Stimulated activated CD8-positive, alpha-beta memory T cell treated with anti-CD3 and anti-CD28 coated beads, Interleukin-15, amount 100 ng/mL, for 48 hours (primary cell): ENCODE measurements at places on chromosomes 4 and X.

DNA sequence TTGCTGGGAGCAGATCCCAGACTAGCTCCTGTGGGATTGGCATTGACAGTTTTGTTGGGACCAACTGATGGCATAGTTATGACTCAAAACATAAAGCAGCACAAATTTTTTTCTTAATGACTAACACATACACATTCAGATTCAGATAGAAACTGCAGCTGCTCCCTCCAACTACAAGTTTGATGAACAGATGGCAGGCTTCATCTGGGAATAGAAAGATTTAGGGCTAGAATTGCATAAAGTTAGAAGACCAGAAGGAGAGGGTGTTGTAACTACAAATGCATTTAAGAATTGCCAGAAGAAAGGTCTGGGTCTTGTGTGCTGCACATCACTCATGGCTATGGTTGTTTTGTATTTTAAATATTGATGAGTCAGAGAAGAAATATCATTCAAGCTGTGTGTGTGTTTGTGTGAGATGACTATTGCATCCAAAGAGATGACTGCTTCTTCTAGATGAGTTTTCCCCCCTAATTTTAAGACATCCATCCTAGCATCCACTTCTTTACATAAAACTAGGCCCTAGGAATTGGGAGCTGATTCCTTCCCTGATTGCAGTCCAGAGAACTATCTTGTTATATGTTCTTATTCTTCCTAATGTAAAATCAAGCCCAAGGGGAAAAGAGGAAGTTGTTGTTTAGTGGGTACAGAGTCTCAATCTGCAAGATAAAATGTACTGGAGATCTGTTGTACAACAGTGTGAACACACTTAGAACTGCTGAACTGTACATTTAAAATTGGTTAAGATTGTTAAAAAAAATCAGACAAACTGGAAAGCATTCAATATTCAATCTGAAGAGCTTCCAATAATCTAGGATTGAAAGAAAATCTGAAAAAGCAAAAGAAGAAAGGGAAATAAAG lies 175.1 kb downstream of the PARM1 start:
- DNase-seq = no peak

DNA sequence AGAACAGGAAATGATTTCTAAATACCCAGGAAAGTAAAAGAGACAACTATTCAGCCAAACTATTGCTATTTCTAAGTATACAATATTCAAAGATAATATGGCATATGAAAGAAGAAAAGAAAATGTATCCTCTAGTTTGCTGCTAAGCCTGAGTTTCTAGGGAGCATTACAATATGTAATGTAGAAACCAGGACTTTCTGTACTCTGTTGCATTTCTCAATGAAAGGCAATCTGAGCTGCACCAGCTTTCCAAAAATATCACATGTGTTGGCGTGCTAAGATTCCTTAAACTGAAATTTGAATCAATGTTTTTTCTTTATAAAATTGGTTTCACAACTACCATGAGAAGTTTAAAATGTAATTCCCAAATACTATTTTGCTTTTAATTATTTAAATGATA lies 129.6 kb downstream of the ANK2 start:
- DNase-seq = no peak

- DNase-seq = no peak
These were observed 44.7 kb upstream of the BEX4 start for GRCh38 chrX:103170216-103170615.

DNA sequence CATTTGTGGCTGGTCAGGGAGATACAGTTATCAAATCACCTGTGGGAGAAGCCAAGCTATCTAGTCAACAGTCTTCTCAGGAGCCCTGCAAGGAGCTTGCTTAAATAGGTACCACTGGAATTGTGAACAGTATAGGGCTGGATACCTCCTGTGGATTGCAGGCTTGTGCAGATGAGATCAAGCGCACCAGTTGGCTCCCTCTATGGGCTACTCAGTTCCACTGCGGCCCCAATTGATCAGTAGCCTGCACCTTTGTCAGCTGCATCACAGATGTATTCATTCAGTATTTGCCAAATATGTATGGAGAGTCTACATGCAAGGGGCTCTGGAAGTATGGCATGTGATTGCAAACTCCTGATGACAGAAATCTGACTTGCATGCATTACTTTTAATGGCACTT lies 28.6 kb downstream of the TEX13A start:
- DNase-seq = no peak

DNA sequence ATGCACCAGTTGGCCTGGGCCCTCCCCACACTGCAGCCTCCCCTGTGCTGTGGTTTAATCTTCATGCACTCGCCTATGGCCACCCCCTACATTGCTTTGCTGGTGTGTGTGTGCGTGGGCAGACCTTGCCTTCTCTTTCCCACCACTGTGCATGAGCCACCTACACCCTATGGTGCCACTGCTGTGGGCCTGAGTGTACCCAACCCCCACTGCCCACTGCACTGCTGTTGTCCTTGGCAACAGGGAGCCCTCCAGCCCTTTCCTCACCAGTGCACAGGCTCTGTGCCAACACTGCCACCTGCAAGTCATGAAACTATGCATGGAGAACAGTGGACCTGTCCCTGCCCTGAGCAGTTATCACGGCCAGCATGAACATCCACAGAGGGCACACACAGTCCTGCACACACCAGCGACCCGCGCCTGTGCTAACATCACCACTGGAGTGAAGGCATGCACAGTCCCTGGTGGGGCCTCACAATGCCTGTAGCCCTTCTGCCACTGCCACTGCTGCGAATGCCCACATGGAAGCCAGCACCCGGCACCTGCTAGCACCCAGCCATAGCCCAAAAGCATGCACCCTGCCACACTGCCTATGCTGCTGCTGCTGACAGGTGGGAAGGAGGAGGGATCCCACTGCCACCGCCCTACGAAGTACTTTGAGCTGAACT lies 237.8 kb upstream of the ARSJ start:
- DNase-seq = no peak

GRCh38 chr4:118765399-118765798 lies 70.5 kb downstream of the SEC24D start:
- DNase-seq = no peak

GRCh38 chr4:80202741-80203553 lies 5.6 kb downstream of the PRDM8 start:
- peak; percentile 37 for DNase-seq

DNA sequence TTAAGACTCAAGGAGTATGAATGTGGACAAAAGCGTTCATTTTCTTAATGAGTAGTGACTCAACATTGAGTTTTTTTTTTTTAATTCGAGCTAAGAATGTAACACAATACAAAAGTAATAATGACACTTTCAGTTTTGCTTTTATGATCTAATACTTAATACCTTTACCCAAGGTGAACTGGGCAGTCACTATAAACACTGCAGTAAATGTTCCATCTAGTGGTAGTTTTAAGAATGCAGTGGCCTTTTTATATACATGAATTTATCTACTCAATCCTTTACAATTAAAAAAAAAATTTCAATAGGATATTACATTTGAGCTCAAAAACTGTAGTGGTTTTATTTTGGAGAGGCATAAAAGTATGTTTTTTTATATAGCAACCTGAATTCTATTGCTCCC lies 33.9 kb downstream of the PDK3 start:
- DNase-seq = no peak

DNA sequence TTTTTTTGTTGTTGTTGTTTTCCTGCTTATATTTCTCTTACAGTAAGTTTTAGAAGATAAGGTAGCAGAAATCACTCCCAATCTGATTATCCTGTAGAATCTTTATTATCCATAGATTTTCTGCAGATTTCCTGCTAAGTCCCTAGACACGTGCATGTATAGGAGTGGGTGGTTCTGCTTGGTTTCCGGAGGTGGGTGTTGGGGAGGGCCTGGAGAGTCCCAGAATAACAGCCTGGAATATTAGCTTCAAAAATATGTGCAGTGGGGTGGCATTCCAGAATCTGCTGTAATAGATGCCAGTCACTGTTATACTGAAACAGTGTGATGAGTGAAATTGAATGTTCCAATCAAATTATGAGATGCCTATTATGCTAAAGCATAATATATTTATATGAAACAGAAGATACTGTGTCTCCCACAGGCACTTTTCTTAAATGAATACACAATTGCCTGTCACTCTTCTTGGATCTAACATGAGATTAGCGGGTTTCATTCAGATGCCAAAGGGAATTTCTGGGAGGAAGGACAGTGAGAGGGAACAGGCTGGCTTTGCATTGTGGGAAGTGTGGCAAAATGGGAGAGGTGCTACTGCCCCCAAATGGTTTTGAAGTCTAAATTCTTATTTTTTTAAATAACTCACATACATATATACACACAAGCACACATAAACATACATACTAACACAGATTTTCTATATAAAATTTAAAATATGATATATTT lies 37.6 kb downstream of the C4orf50 start:
- no peak for DNase-seq

DNA sequence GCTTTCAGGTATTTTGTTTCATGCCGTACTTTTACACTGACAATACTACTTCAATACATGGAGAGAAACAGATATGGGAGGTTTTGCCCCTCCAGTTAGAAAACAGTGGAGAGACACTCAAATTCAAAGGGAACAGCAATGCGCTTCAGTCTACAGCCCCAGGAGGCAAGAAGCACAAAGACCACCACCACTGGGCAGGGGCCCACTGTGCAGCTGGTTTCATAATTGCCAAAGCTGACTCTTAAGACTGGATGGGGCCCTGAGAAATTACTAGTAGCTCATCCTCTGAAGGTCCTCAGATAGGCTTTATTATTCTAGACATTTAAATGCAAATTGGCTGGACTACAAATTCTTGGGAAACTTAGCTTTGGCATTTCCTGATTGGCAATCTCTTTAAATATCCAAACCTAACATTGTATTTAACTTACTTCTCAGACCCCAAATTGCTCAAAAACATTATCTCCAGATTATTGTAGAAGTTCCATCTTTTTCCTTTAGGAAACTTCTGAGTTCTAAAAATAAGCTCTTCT lies 85.9 kb upstream of the GPR34 start:
- no peak for DNase-seq

- DNase-seq = no peak
These were observed at the start of gene CXCL9 for GRCh38 chr4:76007089-76007862. Gene CXCL9 (minus strand): TSS chr4:76007509. CDS start chr4:76007449, 60 bp downstream.

- DNase-seq = no peak
These were observed 2305.1 kb downstream of the PCDH7 start for GRCh38 chr4:33025236-33025635.

- DNase-seq = no peak
These were observed 15.1 kb downstream of the MCF2 start for GRCh38 chrX:139692908-139693307.

DNA sequence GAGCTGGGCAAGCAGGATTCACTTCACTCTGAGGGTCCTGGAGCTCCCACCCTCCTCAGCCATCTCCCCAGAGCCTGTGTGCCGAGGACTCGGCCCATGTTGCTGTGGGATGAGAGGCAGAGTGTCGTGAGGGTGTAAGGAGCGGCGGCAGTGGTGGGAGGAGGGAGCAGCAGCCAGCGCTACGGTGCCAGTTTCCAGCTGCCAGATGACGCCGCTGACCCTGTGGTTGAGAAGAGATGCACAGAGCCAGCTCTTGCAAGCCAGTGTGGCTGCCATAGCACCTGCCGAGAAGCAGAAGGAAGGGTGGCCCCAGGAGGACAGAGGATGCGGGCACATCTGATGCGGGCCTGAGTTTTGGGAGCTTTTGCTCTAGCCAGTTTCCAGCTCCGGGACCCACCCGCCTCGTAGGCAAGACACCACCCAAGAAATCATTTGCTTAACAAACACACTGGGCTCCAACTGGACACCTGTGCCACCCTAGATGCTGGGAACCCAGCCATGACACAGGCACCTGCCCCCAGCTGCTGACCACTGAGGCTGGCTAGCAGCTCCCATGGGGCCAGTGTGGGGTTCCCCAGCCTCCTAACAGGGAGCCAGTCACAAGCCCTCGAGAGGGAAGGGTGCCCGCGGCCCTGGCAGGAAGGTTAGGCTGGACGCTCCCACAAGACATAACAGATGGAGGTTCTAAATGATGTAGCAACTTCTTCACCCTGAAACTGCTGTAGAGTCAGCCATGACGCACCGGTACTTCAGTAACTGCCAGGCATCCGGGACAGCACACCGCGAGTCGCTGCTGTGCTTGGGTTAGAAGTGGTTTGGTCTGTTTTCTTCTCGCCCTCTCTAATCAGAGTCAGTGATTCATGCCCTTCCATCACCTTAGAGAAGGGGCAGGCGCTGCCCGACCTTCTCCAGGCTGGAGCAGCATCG lies 8.9 kb downstream of the MSANTD1 start:
- DNase-seq = no peak

DNA sequence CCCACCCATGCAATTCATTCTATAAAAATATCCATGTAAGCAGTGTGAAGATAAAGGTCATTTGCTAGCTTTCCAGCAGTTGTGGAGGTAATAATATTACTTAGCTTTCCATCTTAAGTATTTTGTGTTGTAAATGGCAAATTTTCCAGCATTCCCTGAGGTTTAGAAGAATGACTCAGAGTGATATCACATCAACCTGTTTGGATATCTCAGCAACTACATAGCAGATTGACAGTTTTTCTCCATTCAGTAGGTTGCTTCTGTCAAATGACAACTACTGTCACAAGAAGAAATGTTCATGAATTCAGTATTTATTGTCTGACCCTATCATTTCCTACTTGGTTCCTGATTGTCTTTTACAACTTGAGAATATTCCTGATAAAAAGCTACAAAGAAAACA lies 434.9 kb upstream of the GALNTL6 start:
- DNase-seq = no peak

DNA sequence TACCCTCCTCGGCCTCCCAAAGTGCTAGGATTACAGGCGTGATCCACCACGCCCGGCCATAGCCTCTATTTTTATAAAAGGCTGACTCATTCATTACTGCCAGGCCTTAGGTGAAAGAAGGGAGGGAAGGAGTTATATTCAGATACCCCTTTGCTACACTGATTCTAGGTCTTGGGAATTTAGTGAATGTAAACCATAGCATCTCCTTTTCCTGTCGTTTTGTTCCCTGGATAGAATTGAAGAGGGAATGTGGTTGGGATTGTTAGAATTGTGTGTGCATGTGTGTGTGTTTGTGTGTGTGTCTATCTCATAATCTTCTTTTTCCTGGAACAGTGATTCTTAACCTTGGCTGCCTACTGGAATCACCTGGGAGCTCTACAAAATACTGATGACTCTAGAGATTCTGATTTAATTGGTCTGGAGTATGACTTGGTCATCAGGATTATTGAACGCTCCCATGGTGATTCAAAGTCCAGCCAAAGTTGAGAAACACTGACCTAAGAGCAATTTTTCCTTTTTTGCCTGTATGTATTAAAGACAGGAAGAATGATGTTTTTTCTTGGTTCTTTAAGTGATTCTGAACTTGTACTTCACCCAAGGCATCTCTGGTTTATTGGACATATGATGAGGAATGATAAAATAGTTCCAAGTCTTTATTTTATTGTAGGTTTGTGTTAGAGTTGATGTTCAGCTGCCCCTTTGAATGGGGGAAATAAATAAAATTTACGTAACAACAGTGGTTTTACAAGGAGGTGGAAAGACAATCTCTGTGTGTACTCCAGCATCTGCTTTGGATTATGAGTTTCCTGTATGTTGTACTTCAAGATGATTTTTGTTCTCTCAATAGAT lies 37.0 kb downstream of the NAP1L5 start:
- DNase-seq = no peak

DNA sequence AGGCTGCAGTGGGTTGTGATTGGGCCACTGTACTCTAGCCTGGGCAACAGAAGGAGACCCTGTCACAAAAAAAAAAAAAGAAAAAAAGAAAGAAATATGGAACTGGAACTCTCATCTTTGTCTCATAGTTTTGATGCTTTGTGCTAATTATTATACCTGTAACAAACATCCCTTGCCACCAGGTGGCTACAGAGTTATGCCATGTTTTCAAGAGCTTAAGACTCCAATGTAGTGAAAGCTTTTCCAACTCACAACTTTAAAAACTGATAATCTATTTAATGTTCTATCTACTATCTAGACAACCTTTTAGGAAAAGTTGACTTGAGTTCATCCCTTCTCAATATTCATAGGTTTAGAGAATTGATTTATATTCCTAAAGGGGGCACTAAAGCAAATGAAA lies 42.4 kb downstream of the HTR2C start:
- DNase-seq = no peak

GRCh38 chr4:98557194-98557892 lies 101.1 kb downstream of the TSPAN5 start:
- DNase-seq = no peak
